Activated CD4-positive, alpha-beta T cell treated with anti-CD3 and anti-CD28 coated beads, Interleukin-2, amount 50 U/mL, for 4 hours (primary cell): ENCODE measurements at places on chromosomes 6 and 20.

DNA sequence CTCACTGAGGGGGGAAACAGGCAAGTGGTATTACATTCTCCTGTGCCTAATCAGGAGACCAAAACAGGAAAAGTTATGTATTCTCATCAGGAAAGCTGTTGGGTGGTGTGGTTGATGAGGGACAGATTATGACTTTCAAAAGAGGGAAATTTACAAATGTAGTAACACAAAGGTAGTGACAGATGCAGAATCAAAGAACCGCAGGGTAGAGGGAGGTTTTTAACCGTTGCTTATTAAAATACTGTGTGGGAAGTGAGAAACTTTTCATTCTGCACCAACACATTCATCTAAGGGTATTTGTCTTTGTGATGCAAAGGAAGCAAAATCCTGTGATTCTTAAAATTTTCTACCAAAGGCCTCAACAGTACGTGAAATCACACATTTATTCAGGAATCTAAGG lies 288.2 kb upstream of the MAN1A1 start:
- DNase-seq = no peak

- DNase-seq = no peak
Measured at GRCh38 chr6:27426045-27426620, 37.6 kb downstream of the ZNF391 start.

DNA sequence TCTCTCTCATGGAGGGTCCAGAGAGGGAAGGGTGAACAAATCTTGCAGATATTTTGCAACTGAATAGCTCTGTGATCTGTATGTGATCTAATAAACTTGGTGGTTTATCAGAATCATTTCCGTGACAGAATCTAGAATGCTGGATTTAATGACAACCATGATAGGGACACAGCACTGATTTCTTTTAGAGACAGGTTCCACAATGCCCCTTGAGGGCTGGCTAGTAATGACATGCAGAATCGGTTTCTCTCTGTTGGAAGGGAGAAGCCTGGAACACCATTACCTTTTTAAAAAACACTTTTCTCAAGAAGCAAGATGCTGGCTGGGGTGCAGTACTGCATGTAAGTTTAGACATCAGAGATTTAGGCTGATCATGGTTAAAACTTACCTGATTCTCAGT lies 313.4 kb downstream of the CDH26 start:
- no peak for DNase-seq

DNA sequence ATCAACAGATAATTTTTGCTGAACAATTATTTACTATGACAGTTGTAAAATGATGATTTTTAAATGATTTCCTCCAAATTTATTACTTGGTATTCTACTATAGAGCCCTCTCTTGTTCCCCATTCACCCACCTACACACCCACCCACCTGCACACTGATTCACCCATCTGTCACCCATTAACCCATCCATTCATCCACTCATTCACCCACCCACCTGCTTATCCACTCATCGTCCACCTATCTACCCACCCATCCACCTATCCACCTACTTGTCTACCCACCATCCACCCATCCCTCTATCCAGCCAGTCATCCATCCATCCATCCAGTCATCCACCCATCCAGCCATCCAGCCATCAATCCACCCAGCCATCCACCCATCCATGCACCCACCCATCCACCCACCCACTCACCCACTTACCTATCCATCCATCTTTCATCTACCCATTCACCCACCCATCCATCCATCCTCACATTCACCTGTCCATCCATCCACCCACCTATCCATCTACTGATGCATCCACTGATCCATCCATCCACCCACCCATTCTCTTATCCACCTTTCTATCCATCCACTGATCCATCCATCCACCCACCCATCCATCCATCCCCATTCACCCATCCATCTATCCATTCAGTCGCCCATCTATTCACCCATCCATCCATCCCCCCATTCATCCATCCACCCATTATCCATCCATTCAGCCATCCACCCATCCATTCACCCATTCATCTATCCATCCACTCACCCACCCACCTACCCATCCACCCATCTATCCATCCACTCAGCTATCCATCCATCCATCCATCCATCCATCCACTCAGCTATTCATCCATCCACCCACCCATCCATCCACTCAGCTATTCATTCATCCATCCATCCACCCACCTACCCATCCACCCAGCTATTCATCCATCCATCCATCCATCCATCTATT lies 72.0 kb downstream of the SYNJ2 start:
- DNase-seq = peak; percentile 67

DNA sequence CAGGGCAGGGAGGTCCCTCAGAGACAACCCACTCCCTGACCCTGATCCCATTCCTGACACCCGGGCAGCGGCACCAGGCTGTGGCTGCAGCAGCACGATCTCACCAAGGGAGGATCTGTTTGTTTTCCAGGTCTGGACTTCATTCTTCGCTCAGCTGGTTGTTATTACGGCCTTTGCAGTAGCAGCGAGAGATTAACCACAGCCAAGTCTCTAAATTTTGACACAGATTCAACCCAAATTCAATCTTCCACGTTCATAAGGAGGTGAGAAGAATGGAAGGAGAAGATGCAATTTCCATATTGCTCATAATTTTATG lies 91.1 kb upstream of the THBS2 start:
- no peak for DNase-seq

GRCh38 chr20:41618807-41619311 lies 682 bp upstream of the CHD6 start:
- no peak for DNase-seq

DNA sequence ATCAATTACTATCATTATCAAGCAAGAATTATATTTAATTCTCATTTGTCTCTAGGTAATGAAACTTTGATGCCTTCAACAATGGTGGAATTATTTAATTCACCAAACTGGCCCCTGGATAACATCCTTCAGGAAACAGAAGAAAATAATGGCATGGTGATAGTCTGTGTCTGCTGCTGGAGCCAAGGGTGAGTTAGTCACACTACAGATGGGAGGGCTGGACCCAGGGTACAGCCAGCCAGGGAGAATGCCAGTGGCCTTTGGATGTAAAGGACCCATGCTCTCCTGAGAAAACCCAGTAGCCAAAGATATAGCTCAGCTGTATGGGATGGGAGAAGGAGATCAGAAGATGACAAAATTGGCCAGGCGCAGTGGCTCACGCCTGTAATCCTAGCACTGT lies 60.0 kb upstream of the CNKSR3 start:
- no peak for DNase-seq
